ENCODE measurements at places on chromosomes 4 and X.

- DNase-seq: no peak
Measured at GRCh38 chr4:15402146-15402545, 25.7 kb upstream of the C1QTNF7 start.

DNA sequence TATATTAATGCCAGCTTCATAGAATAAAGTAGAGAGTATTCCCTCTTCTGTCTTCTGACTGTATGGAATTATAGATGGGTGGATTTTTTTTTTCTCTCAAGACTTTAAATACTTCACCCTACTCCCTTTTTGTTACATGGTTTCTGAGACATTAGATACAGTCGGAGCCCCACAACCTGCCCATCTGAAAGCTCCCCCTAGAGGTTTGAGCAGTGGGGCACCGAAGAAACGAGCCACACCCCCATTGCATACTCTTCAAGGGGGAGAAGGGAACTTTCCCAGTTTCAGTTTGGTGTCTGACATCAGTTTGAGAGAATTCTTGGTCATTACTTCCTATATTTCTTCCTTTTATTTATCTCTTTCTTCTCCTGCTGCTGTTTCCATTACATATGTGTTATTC is 437.6 kb upstream of the AGA start:
- DNase-seq: no peak

DNA sequence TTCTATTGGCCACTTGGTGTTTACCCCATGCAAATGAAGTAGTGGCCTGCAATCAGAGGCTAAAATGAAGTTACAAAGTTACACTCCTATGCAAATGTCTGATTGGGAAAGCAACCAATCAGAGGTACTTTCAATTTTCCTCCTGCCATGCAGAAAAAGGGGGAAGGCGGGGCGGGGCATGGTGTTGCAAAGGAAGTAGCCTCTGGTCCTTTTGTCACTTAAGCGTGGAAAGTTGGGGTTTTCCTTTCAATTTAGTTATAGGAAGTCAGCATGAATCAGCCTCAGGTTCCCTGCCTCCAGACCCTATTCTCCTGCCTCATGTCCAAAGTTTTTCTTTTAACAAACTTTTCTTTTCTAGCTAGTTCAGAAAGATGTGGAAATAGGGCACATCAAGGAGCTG is 69.3 kb downstream of the GPC4 start:
- DNase-seq: no peak

GRCh38 chr4:139768896-139769295 is 103.3 kb downstream of the MGST2 start:
- no peak for DNase-seq

DNA sequence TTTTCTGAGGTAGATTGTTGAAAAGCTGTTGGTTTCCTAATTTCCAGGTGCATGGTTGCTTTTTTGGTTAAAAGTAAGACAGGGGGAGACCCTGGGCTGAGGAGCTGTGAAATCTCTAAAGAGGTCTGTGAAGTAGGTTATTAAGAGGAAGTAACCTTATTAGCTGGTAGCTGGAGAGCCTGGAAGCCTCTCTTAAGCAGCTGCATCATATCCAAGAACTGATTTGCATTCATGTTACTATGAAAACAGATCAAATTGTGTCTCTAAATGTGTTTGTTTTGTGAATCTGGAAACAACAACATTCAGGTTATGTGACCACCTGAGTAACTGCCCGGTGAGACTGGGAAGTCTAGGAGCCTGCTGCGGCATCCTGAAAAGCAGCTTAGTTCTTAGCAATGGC is 54.1 kb downstream of the ARHGAP10 start:
- DNase-seq: no peak

DNA sequence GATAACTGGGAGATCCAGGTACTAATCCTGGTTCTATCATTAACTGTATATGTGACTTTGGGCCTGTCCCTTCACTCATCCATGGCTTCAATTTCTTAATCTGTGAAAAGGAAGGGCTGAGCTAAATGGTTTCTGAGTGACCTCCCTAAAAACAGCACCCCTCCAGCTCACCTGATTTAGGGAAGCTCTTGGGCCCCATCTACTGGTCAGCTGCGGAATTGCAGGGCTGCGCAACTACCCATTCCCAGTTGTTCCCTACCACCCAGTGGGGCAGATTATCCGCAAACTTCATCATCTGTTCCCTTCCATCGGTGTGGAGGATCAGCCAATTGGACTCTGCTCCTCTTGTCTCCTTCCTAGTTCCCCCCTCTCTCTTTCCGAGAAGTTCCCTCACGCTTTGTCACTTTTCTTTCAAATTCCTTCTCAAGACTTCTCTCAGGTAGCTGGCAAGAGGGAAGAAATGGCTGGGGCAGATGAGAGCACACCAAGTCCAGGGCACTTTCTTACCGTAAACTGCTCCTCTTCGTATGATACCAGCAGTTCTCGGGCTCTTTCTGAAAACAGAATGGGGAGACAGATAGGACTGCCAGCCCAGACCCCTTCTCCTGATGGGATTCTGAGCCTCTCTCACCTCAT is 5.8 kb downstream of the LAS1L start:
- DNase-seq: peak; percentile 49

- DNase-seq: no peak
Measured at GRCh38 chr4:20506827-20507226, 193.4 kb upstream of the PACRGL start.

- DNase-seq: no peak
Measured at GRCh38 chr4:4914059-4914820, 54.8 kb downstream of the MSX1 start.

DNA sequence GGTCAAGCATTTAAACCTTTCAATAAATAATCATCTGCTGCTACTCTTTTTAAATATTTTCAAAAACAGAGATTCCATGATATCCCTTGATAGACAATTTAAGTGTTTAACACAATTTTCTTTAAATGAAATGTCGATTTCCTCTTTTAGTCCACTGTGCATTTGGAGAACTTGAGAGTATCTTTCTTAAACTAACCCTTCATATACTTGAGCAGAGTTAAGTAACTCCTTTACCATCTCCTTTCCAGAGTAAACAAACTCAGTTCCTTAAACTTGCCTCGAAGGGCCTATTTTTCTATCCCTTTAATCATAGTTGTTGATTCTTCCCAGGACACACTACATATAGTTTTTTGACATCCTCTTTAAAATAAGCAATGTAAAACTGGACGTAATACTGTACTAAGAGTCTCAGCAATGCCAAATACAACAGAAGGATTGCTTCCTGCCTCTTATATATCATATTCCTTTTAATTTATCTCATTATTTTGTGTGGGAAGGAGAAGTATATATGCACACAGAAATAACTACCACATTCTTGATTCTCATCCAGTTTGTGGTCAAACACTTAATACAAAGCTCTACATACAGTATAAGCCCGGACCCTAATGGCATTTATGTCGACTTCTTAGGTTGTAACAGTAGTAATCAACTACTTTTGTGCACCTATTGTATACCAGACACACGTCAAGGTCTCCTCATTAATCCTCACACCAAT is 22.8 kb downstream of the RAB28 start:
- no peak for DNase-seq

- DNase-seq: no peak
Measured at GRCh38 chrX:119087121-119087520, 14.3 kb downstream of the CT47C1 start.

- no peak for DNase-seq
Measured at GRCh38 chr4:88962396-88962795, 94.6 kb downstream of the FAM13A start.

- no peak for DNase-seq
Measured at GRCh38 chr4:180636696-180637404, 1606.4 kb upstream of the TENM3 start.

DNA sequence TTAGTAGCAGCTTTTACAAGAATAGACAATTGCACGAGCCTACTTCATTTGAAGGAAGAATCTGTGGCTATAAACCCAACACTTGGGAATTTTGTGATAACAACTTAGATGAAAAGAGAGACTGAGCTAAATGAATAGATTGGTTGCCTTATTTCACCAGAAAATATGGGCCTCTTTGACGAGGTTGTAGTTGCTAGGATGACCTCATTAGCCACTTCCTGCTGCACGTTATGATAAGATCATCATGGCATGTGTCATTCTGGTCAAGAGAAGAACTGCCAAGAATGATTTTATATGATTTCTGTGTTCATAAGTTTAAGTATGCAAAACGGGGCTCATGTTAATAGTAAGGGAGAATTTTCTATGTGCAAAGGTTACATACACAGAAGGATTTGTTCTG is 321.9 kb upstream of the GIMD1 start:
- no peak for DNase-seq

- DNase-seq: no peak
Measured at GRCh38 chrX:720825-721224, 90.2 kb downstream of the SHOX start.

DNA sequence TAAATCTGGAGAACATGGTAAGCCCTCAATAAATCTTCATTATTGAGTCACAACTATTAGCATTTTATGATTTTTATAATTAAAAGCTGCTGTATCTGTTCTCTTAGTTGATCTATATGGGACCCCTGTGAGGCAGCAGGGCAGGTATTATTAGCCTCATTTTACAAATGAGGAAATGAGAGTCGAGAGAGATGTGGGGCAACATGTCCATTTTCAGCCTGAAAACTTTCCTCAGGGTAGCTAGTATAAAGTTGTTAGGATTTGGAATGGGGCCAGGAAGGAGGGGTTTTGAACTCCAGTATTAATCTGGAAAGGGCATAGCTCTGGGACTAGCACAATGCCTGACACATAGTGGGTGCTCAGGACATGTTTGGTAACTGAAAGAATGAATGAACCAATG is 191.7 kb upstream of the GPC4 start:
- DNase-seq: no peak
